PC-3 (cell line): ENCODE measurements at places on chromosomes 5 and 9. TPM values are rescaled to one million over a fixed set of nuclear protein-coding genes. Genes with fewer than 3 reads are reported as not detected.

- peak; percentile 94 for DNase-seq
These were observed 24.8 kb downstream of the TGFBI start for GRCh38 chr5:136053336-136054141.

GRCh38 chr9:35537913-35538312, 48.0 kb downstream of the RUSC2 start:
- DNase-seq = no peak

Gene EQTN
- not detected in 2 replicates for total RNA-seq

Gene ZNF300
- total RNA-seq = 0.18 TPM in 1 of 2 replicates, not detected in the other
